ENCODE measurements at places on chromosomes 5 and 9. TPM values are rescaled to one million over a fixed set of nuclear protein-coding genes. Genes with fewer than 3 reads are reported as not detected.

- no peak for DNase-seq
Measured at GRCh38 chr5:81679885-81680284, 71.0 kb downstream of the SSBP2 start.

DNA sequence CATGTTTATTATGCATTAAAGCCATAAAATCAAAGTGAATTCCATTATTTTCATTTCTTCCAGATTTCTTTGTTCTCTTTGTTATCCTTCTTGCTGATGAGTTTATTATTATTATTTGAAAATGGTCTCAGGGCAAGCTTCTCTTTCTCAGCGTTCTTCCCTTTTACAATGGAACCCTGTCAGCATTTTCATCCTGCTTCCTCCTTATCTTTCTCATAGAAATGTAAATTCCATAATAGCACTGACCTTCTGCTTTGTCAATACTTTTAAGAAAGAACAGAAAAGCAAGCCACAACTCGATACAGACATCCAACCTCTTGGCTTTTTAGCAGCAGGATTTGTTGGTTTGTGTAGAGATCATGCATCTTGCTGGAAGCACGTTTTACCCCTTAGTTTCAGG lies 114.0 kb upstream of the BASP1 start:
- no peak for DNase-seq

DNA sequence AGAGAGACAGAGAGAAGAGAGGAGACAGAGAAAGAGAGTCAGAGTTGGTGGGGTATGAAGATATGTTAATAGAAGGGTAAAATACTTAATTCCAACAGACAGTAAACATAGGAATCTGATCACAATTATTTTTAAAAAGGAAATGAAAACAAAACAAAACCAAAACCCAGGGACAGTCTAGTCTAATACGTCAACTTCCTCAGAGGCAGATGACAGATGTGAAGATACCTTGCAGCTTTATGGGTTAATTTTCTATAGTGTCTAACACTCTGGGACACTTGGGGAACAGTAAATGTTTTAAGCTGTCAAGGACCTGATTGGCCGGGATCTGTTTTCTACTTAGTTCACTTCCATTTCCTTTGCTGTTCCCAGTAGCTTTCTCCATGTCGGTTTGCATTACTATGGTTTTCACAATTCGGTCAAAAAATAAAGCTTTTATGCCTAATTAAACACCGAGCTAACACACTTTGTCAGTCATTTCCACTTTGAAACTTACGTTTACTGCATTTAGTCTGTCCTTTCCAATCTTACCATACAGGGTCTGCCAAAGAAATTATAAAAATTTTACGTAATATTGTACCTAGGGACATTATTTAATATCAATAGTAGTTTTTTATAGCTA lies 216.5 kb downstream of the MCTP1 start:
- no peak for DNase-seq

- no peak for DNase-seq
Measured at GRCh38 chr9:113988385-113989016, 89.6 kb downstream of the AMBP start.

DNA sequence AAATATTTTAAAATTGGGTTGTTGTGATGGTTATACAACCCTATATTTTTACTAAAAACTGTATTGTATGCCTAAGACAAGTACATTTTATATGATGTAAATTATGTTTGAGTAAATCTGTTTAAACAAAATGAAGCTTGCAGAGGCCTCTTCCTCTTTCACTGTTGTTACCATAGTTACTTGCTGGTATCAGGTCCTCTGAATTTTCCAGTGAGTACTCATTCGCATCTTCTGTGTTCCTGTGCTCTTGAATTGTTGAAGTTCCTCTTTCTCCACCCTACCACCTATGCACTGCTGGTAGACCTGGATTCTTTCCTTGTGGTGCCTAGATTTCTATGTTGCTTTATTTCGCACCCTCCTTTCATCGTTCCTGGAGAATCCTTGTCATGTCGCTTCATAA lies 938.5 kb upstream of the ACO1 start:
- DNase-seq = no peak

- no peak for DNase-seq
Measured at GRCh38 chr9:131876486-131876885, 136.6 kb upstream of the RAPGEF1 start.

DNA sequence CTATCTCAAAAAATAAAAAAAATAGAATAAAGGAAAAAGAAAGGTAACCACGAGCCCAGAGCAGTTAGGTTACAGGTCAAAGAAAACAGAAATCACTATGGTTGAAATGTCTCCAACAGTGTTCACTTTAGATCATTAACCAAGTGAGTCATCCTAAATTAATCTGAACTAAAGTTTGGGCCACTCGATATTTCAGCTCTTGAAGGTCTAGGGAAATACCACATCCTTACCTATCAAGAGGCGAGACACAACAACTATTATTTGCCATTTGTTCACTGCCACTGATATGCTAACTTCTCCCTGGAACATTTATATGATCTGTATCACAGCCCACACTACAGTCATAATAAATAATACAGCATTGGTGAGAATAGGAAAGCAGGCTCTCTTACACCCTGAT lies 111.3 kb upstream of the NR5A1 start:
- DNase-seq = no peak

GRCh38 chr5:168227973-168228615 lies 63.4 kb upstream of the WWC1 start:
- DNase-seq = no peak

DNA sequence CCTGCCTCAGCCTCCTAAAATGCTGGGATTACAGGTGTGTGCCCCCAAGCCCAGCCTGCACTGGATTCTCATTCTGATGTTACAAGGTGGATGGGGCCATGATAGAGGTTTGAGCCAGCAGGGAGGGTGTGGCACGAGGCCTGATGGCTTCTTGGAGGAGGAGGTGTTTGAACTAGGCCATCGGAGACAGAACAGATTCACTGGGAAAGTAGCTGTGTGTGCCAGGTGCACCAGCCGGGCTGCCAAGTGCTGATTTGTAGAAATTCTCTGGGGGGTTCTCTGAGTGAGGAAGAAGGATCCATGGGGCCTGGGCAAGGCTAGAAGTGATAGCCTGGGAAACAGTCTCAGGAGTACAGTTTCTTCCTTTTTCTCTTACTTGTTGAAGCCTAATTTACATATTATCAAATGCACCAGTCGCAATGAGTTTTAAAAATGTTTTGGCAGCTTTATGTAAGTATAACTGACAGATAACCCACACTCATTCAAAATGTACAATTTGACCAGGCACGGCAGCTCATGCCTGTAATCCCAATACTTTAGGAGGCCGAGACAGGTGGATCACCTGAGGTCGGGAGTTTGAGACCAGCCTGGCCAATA lies 31.1 kb upstream of the STXBP1 start:
- no peak for DNase-seq

- DNase-seq = no peak
Measured at GRCh38 chr9:89701221-89701798, 96.5 kb downstream of the GADD45G start.

GRCh38 chr5:75262271-75262670 lies 25.6 kb upstream of the ANKRD31 start:
- no peak for DNase-seq

DNA sequence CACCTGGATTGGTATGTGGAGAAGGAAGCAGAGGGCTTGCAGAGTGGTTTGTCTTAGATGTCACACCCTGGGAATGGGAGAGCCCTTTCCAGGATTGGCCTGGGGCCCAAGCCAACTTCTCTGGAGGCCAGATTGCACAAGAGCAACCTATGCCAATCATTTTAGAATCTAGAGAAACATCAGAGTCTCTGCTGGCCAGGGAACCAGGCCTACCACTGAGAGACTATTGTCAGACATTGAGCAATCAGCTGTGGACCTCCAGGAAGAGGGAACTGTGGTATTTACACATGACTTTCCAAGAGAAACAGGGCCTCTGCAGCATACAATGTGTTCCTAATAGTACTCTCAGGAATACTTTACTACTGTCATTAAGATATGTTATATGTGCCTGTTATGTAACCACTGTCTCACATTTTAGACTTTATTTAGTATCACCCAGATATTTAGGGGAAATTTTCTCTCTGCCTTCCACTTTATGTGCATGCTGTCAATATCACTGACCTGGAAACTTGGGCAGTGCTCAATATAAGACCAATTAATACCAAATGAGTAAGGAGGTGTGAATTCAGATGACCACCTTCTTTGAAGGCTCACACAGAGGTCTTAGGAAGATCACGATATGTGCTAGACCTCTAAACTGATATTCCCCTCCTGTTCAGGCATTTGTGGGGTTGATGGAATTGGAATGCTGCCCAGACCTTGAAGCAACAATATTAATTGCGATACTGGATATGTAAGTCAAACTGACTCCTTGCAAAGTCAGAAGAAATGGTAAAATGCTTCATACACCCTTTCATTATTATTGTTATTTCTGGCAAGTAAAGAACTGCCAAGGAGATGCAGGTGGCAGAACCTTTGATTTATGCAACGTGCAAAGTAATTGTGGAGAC lies 20.5 kb upstream of the CCL28 start:
- no peak for DNase-seq

GRCh38 chr5:5497152-5497788 lies 74.8 kb downstream of the ICE1 start:
- no peak for DNase-seq

GRCh38 chr9:130276955-130277354 lies 11.4 kb downstream of the HMCN2 start:
- no peak for DNase-seq

DNA sequence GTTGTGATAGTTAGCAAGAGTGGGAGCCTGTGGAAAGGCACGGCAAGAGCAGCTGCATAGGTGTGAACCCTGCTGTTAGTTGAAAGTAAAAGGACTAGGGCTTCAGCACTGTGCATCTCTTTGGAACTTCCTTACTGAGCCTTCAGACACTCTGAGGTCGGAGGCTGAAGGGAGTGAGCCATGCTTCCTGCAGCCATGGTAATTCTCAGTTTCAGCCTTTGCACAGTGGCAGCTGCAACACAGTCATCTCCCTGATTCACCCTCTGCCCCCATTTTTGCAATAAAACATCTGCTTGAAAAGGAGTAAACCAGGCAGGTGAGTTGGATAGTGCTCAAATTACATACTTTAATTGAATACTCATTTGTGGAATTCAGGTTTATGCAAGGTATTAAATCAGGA lies 6.5 kb upstream of the TLE4 start:
- DNase-seq = no peak

DNA sequence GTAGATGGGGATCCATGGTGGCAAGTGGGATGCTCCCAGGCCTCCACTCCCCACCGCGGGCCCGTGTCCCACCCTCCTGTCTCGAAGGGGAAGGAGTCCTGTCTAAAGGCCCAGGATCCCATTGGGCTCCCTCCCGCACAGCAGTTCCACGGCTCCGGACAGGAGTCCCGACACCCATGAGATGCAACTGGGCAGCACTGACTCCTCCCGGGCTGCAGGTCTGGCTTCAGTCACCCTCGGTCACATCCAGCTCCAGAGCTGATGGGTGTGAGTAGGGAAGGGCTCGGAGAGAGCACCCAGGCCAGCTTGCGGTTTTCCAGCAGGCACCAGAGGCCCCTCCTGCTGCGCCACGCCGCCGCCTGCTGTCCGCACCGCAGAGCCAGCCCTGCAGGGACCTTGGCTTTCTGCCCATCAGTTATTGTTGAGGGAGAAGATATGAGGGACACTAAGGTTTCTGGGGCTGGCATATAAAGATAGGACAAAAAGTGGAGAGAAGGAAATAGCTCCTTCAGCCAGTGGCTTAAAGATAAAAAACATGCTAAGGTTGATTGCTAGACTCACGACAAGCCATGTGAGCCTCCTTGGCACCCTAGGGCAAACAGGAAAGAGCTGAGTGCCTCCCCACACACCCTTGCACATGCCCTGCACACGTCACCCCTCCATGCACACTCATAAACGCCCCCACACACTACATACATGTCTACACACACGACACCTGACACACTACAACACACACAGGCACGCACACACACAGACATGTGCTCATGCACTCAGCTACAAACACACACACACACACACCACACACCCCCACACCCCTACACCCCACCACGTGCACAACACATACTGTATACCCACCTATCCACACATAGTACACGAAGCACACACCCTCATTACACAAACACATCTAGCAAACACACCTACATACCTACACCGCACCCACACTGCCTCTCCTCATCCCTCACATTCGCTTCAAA lies 79.0 kb downstream of the AK8 start:
- no peak for DNase-seq

DNA sequence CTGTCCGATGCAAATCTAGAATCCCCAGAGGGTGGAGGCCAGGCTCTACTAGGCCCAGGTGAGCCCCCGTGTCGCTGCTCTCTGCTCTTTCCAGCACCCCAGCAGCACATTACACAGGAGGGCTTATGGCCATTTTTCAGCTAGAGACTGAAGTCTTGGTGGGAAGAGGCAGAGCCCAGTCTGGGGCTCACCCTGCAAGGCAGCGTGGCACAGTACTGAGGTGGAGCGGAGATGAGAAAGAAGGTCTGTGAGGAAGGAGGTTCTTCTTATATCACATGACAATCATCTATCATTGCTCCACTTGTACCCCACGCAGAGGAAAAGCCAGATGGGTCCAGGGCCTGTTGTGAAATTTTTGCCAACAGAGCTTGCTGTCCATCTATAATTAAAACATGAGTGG lies 10.0 kb upstream of the KIF12 start:
- no peak for DNase-seq

- no peak for DNase-seq
Measured at GRCh38 chr9:25716220-25716872, 38.1 kb upstream of the TUSC1 start.

DNA sequence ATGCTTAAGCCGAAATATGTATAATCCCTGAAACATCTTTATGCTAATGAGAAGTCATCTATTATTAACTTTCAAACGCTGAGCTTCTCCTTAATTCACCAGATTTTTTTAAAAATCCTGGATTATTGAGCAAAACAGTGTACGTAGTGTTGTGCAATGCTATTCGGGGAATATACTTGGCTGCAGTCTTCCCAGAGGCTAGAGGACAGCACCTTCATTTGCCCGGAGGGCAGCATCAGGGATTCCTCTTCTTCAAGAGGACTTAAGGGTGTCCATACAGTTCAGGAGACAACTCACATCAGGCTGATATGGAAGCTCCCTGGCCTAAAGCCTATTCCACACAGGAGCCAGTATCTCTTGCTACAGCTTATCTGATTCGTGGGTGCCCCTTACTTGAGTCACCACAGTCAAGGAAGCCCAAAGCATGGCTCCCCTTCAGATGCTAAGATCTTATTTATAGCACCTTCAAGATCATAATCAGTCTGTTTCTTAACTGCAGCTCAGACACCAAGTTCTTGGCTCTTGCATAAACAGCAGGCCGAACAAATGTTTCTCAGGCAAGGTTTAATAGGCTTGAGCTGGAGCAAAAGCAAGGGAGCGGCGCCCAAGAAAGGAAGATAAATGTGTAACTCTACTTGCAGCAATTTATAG lies 29.4 kb downstream of the NUTM2F start:
- no peak for DNase-seq

GRCh38 chr9:87596862-87597261 lies 99.2 kb downstream of the DAPK1 start:
- no peak for DNase-seq

GRCh38 chr9:34689512-34689911 lies 1.6 kb downstream of the CCL19 start:
- no peak for DNase-seq

- no peak for DNase-seq
Measured at GRCh38 chr5:171978519-171978918, 27.9 kb downstream of the FBXW11 start.

F2RL2 gene
- 0.66 TPM for total RNA-seq

PTPN3 gene
- total RNA-seq = 1.1 TPM

ZBTB26 gene
- total RNA-seq = 2.7 TPM

FCN1 gene
- not detected for total RNA-seq

THG1L gene
- total RNA-seq = 15.4 TPM

PCDHA9 gene
- not detected for total RNA-seq

SHISAL2B gene
- not detected for total RNA-seq

MEIKIN gene
- total RNA-seq = not detected

SLC36A3 gene
- total RNA-seq = not detected

MARCHF11 gene
- not detected for total RNA-seq

CTNND2 gene
- total RNA-seq = not detected

MACIR gene
- total RNA-seq = 14.6 TPM
